ENCODE measurements at places on chromosomes 1 and 21.

- DNase-seq = peak; percentile 75
Measured at GRCh38 chr1:9717193-9718005, 65.9 kb downstream of the PIK3CD start.

DNA sequence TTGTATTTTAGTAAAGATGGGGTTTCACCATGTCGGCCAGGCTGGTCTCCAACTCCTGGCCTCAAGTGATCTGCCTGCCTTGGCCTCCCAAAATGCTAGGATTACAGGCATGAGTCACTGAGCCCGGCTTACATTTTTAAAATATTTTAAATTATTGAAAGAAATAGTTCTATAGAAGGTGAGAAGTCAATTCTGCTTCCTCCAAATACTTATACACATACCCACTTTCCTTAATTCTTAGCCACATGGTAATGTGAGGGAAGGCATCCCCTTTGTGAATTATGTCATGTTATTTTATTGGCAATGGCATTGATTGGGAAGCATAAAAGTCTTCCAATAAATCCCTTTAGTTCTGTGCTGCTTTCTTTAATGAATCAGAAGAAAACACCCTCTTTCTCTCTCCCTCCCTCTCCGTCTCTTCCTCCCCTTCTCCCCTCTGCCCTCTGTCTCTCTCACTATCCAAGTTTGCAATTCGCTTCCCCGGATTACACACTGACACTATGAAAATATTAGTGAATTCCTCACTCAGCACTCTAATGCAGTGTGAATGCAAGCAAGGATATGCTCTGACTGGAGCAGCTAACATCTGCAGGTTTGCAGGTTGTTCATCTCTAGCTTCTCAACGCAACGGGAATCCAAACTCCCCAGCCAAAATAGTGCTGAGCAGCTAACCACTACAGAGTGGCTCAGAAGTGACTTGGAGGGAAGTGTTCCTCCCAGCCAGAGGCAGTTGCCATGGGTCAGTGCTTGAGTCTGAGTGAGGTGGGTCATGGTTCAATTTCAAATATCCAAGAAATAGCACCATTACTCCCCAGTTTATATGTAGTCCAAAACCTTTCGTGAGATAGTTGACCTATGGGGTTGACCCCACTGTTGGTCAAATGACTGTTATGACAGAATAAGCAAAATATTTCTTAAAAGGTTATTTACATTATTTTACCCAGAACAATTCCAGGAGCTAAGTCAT, 77.8 kb upstream of the CD55 start:
- DNase-seq = no peak

- no peak for DNase-seq
Measured at GRCh38 chr1:206831650-206832049, 33.8 kb upstream of the IL20 start.

DNA sequence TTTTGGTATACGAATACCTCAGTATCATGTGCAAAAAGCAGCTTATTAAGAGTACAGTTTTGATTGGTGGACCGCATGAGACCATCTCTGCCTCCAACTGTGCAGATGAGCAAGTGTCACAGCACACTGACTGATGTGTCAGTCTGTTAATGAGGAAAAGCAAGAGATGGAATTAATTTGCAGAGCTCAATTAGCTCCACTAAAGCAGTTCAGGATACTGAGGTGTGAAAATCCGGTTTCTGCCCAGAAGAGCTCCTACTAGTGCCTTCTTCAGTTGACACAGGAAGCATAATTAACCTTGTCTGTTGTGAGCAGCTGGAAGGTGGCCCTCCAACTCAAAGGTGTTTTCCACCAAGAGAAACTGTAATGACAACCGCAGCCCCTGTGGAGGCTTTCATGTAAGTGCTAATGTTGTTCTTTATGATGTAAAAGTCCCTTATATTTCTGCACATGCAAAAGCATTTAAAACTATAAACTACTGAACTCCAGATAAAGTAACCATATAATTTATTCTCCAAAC, 44.3 kb downstream of the PCNX2 start:
- DNase-seq = no peak

GRCh38 chr1:213268221-213268620, 217.2 kb downstream of the RPS6KC1 start:
- DNase-seq = no peak

GRCh38 chr1:61132645-61133334, 50.4 kb downstream of the NFIA start:
- no peak for DNase-seq

- no peak for DNase-seq
Measured at GRCh38 chr1:226066415-226067078, 4.0 kb downstream of the H3-3A start.

GRCh38 chr21:36858320-36858957, 108.0 kb downstream of the HLCS start:
- DNase-seq = no peak

GRCh38 chr1:157734321-157734720, 33.8 kb upstream of the FCRL3 start:
- no peak for DNase-seq

DNA sequence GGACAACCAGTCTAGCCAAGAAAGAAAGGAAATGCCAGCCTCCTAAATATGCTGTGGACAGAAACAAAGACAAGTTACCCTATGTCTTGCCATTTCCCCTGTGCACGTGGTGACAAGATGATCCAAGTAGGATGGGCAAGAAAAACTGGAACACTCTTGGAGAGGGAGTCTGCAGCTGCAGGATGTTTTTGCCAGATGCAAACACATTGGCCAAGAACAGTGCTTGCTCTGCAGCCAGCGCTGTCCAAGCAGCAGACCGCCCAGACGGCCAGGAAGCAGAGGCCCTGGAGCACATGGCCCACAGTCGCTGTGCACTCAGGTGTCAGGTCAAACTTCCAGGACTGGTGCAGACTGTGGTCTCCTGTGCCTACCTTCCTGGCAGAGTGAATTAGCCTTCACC, 189.3 kb downstream of the SLC35F3 start:
- no peak for DNase-seq

DNA sequence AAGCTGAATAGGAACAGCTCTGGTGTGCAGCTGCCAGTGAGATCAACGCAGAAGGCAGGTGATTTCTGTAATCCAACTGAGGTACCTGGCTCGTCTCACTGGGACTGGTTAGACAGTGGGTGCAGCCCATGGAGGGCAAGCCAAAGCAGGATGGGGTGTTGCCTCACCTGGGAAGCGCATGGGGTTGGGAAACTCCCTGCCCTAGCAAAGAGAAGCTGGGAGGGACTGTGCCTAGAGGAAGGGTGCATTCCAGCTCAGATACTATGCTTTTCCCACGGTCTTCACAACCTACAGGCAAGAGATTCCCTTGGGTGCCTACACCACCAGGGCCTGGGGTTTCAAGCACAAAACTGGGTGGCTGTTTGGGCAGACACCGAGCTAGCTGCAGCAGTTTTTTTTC, 183.2 kb downstream of the DNM3 start:
- no peak for DNase-seq

DNA sequence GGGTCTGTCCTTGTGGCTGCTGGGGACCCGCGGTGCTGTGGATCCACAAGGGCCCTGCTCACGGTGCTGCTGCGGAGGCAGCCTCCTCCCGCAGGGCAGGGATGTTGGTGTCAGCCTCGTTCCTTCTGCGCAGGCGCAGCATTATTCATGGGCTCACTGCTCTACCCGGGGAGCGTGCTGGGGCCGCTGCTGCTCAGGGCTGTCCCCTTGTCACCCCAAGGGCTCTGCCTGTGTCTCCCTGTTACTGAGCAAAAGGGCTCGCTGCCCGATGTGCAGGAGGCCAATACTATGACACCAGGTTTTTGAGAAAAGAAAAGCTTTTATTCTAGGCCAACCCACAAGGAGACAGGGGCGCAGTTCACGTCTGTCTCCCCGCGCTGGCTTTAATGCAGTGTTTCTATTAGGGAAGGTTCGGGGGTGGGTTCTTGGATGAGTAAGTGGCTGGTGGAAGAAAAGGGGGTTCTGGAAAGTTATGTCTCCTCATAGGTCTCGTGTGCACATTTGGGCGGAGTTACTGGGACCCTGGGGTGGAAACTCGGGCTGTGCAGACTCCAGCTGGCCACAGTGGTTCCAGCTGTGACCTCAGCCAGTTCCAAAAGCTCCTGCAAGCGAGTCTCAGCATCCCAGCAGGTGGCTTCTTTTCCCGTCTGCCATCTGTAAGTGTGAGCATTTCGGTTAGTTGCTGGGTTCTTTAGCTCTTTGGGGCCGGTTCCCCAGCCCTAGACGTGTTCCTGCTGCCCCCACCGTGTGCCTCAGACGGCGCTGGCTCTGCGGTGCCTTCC, 40.8 kb upstream of the LRRC3 start:
- no peak for DNase-seq

DNA sequence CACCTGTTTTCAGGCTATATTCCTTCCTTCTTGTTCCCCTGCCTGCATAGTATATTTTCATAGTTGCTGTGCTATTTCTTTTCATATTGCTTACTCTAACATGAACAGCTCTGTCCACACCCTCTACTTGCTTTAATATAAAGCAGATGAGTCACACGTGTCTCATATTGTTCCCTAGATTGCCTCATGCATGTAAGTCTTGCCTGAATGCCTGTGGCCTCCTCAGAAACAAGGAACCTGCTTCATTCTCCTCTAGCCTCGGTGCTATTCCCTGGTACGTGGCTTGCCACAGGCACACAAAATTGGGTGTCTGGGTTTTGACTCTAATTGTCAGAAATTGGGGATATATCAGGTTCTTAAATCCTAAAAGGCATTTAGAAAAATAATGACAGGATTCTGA, 16.5 kb upstream of the PKP1 start:
- no peak for DNase-seq

GRCh38 chr1:225998560-225999226, 450 bp downstream of the SDE2 start:
- DNase-seq = no peak

DNA sequence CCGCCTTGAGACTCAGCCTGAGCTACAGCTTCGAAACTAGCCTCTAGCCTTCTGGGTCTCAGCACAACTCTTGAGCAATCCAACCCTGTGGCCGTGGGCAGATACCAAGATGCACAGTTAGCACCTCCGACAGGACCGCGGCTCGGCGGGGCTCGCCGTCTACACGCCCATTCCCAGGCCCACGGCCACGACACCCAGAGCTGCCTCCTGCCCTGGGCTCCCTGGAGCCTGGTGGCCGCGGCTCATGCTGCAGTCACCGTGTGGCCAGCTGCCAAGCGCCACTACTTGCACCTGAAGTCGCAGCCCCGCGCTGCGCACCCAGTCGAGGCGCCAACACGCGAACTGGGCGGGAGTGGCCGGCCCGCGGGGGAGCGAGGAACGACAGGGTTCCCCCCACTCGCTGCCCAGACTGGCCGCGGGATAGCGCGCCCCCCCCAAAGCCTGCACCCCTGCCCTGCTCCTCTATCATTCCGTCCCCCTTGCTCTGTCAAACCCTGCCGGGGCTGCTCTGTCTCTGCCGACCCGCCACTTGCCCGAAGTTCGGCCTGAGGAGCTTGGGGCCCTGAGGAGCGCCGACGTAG, 729 bp upstream of the CDCA8 start:
- DNase-seq = peak; percentile 13

DNA sequence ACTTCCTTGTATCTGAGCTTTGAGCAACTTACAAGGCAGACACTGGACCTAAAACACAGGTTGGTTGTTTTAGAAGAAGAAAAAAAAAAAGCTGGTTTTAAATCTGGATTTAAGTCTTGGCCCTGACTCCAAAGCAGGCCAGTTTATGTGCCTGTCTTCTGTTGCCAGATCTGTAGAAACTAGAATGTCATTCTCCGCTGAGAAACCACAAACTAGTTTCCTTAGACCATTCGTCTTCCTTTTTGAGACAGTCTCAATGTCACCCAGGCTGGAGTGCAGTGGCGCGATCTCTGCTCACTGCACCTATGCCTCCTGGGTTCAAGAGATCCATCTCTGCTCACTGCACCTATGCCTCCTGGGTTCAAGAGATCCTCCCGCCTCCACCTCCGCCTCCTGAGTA, 33.9 kb downstream of the APP start:
- DNase-seq = no peak

GRCh38 chr1:58157256-58157655, 389.3 kb downstream of the OMA1 start:
- no peak for DNase-seq

- peak; percentile 35 for DNase-seq
Measured at GRCh38 chr1:1777950-1778662, at the start of gene NADK. TSS of gene NADK (minus strand) at chr1:1778470. CDS start at chr1:1765406, 13,064 bp downstream.

DNA sequence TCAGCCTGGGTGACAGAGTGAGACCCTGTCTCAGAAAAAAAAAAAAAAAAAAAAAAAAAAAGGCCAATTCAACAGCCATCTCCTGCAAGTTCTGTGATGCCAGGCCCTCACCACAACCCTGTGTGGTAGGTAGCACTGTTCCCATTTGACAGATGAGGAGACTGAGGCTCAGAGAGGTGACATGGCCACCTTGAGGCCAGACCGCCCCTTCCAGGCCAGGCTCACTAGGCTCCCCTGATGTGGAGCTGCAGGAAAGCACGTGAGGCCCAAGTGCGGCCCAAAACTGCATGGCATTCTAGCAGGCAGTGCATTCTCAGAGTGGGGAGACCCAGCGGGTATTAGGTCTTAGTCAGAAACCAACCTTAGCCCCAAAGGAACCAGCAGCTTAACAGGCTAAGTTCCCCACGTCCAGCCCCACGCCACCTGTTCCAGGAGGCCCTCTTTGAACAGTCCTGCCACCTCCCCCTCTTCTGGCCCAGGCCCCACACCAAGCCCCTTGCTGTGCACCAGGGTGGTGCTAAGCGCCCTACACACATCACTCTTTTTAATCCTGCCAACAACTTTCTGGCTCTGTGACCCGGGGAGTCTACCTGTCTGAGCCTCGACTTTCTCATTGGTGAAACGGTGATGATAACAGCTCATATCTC, 11.7 kb upstream of the ECE1 start:
- DNase-seq = no peak

DNA sequence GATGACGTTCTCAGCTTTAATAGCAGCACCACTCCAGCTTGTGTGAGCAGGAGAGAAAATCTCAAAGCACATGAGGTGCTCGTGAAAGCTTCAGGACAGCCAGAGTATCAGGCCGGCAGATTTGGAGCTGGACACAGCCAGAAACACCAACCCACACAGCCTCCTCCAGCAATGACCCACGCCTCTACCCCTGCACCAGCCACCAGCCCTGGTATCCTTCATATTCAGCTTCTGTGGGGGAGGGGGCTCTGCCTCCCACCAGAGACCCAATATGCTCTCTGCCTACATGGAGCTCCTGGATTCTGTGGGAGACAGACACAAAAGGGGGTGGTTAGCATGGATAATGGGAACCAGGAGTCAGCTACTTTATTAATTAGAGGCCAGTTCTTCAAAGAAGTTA, 133.6 kb upstream of the FMN2 start:
- no peak for DNase-seq

- no peak for DNase-seq
Measured at GRCh38 chr1:205948886-205949285, 5.6 kb upstream of the SLC26A9 start.
